ENCODE measurements at places on chromosomes 2 and 18. TPM values are rescaled to one million over a fixed set of nuclear protein-coding genes. Genes with fewer than 3 reads are reported as not detected.

DNA sequence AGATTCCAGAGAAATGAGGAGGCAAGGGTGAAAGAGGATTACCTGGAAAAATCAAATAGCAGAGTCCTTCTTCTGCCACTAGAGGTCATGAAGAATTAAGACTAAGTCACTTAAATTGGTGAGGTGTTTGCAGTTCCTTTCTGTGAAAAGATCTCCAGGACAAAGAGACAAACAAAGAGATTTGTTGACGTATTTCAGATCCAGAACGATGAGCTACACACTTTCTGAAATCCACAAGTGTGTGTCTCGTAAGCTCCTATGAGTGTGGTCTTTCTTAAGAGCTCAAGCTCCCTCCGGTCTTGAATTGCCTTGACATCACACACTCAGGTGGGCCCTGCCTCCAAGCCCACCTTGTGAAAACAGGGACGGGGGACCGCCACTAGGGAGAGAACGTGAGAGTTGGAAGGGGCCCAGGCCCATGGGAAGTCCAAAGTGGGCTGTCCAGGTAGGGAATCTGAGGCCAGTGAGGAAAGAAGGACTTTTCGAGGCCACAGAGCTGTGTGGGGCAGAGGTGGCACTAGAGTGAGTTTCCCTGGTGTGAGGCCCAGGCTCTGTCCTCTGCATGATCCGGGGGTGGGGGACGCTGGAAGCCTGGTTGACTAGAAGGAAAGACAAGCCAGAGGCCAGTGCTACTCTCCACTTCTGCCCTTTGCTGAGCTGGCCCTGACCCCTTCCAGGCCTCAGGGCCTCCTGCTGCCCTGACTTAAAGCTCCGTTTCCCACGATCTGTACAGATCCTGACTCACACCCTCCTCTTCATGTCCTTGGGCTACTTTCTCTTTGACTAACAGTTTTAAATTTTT, 168.1 kb upstream of the NCK2 start:
- peak; percentile 41 for DNase-seq

DNA sequence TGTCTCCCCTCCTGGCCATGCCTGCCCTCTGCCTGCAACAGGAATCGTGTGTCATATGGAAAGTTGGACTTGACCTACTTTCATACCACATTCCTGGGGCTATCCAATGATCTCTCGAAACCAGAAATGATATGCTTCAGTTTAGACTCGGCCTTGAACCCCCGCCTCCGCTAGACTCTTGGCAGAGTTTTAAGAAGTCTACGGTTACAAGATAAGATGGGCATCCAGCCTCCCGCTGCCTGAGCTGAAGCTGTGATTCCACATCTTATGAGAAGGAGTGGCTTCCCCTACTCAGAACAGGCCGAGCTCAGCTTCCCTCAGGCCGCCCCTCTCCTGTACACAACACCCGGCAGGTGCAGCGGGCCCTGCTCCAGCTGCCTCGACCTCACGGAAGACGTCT, 73.9 kb downstream of the MTCL1 start:
- DNase-seq: no peak

DNA sequence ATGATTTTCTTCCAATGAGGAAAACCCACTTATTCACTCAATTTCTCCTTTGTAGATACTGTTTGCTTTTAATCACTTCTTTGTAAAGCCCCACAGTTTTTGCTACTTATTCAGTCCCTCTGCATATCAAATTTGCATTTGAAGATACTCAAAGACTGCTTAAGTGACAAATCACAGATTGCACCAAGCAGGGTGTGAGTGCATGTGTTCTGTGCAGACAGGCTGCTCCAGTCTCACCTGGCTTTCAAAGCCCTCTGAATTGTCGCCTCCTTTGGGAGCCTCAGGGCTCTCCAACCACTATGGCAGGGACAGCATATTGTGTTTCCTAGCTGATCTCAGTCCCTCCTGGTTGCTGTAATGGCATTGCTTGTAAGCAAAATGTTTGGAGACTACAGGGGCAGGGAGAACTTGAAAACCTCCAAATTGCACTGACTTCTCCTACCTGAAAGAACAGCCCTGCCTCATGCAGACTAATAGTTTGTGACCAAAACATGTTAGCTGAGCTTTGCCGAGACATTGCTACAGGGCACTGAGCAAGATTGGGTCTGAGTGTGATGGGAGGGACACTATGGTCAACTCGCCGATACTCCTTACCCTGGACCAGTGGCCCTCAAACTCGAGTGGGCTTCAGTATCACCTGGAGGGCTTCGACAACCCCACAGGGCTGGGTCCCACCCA, 96.8 kb downstream of the POLE4 start:
- DNase-seq: no peak

DNA sequence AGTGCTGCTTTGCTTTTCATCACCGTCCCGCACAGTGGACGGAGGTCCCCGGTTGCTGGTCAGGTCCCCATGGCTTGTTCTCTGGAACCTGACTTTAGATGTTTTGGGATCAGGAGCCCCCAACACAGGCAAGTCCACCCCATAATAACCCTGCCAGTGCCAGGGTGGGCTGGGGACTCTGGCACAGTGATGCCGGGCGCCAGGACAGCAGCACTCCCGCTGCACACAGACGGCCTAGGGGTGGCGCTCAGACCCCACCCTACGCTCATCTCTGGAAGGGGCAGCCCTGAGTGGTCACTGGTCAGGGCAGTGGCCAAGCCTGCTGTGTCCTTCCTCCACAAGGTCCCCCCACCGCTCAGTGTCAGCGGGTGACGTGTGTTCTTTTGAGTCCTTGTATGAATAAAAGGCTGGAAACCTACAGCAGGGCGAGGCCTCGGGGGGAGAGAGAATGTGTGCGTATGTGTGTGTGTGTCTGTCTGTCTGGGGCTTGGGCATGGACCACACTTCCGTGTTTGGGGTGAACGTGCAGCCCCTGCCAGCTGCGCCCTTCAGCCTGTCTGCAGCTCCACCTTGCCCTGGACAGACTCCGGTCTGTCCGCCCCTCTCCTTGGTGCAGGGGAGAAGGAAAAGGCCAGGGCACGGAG, 32.3 kb downstream of the GPC1 start:
- no peak for DNase-seq

DNA sequence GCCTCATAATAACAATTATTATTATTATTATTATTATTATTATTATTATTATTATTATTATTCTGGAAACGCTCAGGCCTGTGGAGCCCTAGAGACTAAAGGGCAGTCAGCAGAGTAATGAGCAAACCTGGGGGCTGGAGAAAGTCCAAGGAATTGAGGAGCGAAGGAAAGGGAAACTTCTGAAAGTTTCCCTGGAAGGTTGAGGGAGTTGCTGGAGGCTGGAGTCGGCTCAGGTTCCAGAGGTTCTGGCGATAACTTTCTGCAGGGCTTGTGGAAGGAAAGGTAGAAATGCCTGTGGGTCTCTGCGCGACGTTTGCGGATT, 9.2 kb downstream of the POU3F3 start:
- DNase-seq: no peak

DNA sequence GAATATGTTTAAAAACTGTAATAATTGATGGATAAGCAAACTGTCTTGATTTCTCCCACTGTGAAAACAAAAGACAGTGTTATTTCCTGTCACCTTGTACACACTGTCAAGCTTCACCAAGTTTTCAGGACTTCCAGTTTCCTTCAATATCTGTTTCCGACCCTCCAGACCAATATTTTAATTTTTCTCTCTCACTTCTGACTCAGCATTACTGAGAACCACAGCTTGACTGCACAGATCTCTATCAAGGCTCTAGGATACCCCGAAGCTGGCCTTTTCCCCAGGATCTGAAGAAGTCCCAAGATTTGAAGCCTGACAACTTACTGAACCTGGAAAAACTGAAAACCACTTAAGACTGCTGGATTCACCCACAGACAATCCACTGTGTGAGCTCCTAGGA, 13.2 kb upstream of the SULT1C3 start:
- no peak for DNase-seq

DNA sequence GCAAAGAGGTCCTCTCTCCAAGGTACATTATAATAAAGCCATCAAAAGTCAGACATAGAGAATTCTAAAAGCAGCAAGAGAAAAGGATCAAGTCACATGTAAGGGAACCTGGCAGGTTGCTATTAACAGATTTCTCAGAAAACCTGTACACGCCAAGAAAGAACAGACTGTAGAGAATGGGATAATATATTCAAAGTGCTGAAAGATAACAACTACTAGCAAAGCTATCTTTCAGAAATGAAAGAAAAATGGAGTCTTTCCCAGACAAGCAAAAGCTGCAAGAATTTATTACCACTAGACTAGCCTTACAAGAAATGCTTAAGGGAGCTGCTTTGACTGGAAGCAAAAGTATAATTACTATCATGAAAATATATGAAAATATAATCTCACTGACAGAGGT, 81.5 kb downstream of the PTPN2 start:
- no peak for DNase-seq

DNA sequence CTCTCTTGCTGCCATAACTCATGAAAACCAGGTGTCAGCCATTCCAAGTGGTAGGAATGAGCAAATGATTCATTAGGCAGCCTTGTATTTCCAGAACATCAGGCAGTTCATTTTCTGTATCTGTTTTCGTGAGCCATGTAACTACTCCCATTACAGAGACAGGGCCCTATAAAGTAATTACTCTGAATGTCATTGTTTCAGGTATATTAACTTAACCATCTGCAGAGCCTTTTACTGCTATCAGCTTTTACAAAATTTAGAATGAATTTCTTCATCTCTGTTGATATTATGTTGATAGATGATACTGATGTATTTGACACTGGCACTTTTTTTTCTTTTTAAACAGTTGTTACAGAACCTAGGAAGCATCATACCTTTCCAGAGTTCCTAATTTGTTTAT, 69.9 kb downstream of the MGAT5 start:
- no peak for DNase-seq

- DNase-seq: no peak
Observed at GRCh38 chr2:122148128-122148767, 392.8 kb downstream of the TSN start.

DNA sequence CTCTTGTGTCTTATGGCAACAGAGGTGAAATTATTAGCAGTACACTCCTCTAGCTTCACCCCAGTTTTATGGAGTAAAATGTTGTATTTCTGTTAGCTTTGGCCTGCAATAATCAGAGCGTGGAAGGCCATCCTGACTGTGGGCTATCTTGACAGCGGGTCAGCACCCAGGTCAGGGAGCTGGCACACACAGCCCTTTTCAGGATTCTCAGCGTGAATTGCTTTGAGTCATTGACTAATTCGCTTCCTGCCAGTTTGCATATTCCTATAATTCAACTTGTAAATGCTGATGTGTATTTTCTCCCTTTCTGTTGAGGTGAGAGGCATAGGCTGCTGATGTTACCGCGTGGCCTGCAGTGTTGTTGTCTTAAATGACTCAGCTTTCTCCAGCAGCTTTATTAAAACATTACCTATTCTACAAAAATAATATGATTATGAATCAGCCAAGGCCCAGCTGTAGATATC, 109.6 kb upstream of the EML6 start:
- no peak for DNase-seq

DNA sequence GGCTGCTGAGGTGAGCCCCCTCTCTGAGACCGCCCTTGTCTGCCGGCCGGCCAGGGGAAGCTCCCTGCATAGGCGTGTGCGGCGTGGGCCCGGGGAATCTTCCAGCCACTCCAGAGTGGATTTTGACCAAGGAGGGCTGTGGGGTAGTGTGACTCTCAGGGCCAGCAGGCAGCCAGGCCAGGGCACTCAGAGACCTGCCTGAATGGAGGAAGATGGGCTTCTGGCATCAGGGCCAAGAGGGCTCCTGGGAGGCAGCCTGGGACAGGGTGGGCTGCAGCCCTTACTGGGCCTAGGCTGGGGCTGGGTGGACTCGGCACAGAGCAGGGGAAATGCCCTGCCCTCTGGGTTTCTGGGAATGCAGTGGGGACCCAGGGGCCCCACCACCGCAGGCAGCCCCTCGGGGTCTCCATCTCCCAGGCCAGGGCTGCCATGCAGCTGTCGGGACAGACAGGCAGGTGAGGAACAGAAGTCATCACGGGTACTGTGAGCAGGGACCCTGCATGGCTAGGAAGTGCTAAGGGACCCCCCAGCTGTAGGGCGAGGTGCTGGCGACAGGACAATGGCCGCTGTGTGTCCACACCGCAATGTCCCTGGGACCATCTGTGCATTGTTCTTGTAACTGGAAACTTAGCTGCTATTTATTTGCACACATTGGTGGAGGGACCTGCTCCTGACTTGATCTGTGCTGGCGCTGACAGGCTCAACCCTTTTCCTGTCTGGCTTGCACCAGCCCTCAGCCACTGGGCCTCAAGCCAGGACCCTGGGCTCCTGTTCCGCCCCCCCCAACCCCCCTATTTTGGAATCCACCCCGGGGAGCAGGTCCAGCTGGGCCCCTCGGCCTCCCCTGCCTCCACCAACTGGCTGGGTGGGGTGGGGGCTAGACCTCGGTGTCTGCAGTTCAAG, 4.1 kb downstream of the PDCD1 start:
- DNase-seq: no peak

DNA sequence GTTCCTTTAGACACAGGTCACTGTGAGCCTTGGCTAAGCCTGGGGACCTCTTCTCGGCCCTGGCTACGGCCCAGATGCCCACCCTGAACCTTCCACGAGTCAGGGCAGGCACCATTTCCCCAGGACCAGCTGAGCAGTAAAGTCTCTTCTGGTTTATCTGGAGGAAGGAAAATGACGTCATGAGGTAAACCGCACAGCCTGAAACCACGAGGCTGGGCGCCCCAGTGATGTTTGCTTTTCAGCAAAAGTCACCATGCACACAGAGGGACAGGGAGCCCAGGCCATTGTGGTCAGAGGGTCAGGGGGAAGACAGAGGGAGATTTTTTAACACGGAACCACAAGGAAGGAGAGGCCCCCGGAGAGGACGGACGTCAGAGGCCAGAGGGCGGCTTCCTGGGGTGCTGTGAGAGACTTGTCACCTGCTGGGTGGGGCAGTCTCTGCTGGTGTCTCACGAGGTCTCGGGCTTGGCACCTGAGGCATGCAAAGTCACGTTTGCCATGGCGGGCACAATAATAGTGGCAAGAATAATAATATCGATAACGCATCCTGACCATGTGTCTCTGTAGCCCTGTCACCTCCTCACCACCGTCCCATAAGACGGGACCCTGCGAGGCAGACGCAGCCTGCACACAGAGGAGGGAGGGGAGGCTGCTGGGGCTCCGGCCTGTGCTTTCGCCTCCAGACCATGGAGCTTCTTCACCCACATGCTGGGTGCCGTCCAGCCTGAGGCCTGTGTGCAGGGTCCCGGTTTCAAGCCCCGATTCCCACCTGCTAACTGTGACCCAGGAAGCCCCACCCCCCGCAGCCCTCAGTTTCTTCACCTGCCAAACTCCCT, 33.2 kb upstream of the FOSL2 start:
- DNase-seq: no peak

GRCh38 chr2:162734866-162735265, 103.7 kb downstream of the KCNH7 start:
- DNase-seq: no peak

The SCRN3 gene
- 26.6 TPM for polyA plus RNA-seq

The GRHL1 gene
- 6.8 TPM for polyA plus RNA-seq

The UGT1A3 gene
- 0.14 TPM for polyA plus RNA-seq

The NUP35 gene
- polyA plus RNA-seq: 22.6 TPM

The C2orf72 gene
- polyA plus RNA-seq: 4.7 TPM

The PEX13 gene
- polyA plus RNA-seq: 26.6 TPM

The MYO5B gene
- polyA plus RNA-seq: 29.0 TPM

The PLGLB2 gene
- 3.6 TPM for polyA plus RNA-seq

The ADRA2B gene
- polyA plus RNA-seq: 3.9 TPM

The GTF2A1L gene
- polyA plus RNA-seq: not detected

The OSR1 gene
- polyA plus RNA-seq: 4.4 TPM

All from renal pelvis (tissue), 12 donors.